ENCODE measurements at places on chromosomes 1 and 21. TPM values are rescaled to one million over a fixed set of nuclear protein-coding genes. Genes with fewer than 3 reads are reported as not detected.
A peak's percentile ranks its signal among the peaks of the same experiment; 100 is the strongest.

The OLIG2 gene
- not detected for total RNA-seq

The ADORA1 gene
- 3.7 TPM for total RNA-seq

DNA sequence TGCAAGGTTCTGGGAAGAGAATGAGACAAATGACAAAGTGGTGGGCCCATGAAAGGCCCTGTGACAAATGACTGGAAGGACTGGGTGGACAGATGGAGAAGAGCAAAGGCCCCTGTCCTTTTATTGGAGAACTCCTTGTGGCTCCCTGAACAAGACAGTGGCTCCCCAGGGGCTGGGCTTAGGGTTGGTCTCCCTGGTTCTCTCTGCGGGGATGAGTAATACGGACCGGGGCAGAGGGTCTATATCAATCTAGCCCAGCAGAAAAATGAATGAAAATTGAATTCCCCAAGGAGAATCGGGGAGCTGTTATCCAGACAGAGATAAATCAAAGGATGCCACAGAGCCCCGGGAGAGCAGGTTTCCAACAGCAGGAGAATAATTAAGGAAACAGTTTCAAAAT, 5.2 kb upstream of the LHX4 start:
- DNase-seq: no peak

GRCh38 chr1:154955039-154955717, 721 bp downstream of the PBXIP1 start:
- DNase-seq: peak; percentile 90

- no peak for DNase-seq
These were observed 31.2 kb upstream of the TSPEAR start for GRCh38 chr21:44742418-44743153.

The CRYAA gene
- not detected for total RNA-seq

Data from spleen (tissue), 13 donors.